ENCODE measurements at places on chromosomes 5 and 9.

DNA sequence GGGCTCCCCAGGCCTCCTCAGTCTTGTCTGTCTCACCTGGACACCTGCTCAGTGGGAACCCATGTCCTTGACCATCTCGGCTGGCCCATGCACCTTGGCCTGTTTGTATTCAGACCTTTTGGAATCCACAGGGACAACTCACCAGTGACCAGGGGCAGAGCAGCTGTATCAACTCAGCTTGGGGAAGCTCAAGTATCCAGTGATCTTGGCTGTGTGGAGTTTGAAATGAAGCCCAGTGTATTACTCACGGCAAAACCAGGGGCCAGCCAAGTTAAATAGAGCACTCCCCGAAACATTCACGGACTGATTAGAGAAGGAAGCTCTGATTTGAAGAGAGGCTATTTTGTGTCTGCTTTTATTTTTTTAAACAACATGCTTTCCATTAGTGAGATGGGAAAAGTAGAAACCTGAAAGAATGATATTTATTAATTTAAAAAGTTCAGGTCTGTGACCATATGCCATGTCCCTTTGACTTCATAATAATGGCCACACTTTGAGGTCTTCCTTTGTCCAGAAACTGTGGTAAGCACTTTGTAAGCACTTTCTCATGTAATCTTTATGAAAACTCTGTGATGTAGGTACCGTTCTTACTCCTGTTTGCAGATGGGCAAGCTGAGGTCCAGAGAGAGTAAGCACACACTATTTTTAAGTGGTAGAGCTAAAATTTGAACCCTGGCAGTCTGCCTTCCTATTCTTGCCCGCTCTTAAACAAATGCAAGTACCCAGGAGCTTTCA lies 656.5 kb downstream of the BNC2 start:
- no peak for DNase-seq

DNA sequence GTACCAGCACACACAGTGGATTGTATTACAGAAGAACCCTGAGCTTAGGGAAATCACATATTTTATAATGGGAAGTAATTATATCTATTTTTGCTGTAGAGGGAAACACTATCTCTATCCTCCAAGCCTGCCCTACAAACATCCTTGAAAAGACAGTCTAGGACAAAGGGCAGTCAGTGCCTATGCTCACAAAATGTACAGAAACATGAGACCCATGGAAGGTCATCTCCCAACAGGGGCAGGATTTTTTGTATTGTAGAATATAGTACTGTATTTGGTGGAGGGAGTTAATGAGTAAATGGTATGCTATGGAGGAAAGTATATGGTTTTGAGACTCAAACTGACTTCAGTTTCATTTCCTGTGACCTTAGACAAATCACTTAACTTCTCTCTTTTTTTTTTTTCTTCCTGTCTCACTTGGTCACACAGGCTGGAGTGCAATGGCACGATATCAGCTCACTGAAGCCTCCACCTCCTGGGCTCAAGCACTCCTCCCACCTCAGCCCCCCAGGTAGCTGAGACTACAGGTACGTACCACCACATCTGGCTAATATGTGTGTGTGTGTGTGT lies 5.8 kb upstream of the RAB14 start:
- no peak for DNase-seq

DNA sequence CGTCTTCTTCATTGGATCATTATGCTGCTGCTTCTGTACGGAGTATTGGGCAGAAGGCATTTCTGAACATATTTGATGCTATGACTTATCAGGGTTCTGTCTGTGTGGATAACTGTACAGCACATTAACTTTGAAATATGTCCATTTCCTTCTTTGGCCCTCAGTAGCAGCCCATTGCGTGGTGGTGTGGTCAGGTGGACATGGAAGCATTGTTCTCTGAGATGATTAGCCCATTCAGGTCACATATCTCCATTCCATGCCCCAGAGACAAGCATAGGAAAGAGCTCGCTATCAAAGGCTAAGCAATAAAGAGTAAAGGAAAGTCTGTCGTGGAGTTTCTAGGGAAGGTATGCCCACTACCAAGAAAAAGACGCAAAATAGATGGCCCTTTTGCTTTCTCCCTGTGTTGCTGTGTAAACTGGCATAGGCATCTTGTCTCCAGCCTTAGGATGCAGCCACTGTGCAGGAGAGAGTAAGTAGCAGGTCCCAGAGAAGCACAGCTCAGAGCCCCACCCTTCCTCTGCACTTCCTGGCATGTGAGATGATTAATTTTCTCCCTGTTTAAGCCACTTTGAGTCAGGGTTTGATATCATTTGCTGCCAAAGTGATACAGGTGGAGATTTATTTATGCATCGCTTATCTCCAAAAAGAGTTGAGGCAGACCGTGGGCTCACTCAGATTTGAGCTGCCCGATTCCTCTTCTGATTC lies 221.9 kb downstream of the PDZD2 start:
- no peak for DNase-seq

DNA sequence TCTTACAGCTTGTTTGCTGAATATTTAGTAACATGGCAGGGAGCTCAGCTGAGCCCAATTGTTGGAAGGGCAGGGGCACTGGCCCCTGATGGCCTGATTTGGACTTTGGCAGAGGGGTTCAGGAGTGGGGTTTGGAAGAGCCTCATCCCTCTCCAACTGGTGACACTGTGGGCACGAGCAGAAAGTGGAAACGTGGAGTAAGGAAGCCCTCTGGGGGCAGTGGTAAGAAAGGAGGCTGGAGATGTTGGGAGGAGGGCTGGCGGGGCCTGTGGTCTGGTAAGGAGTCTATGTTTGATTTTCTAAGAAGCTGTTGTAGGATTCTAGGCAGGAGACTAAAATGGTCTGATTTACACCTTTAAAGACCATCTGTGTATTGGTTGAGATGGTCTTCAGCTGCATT lies 208.9 kb downstream of the HSPA4 start:
- DNase-seq, result no peak

DNA sequence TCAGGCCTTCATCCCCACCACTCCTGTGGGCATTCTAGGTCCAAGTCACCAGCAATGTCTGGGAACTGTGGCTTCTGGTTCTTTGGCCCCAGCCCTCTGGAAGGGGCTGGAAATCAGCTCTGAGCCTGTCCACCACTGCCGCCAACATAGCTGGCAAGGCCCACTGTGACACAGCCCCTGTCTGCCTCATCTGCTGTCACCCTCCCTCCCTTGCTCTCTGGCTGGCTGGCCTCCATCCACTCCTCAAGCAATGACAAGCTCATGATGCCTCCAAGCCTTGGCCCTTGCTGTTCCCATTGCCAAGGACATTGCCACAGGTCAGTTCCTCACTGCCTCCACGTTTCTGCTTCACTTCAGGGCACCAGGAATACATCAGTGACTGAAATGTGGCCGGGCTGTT lies 93.7 kb downstream of the LHX2 start:
- DNase-seq, result no peak

GRCh38 chr5:169881702-169882303 lies 98.5 kb downstream of the INSYN2B start:
- no peak for DNase-seq

DNA sequence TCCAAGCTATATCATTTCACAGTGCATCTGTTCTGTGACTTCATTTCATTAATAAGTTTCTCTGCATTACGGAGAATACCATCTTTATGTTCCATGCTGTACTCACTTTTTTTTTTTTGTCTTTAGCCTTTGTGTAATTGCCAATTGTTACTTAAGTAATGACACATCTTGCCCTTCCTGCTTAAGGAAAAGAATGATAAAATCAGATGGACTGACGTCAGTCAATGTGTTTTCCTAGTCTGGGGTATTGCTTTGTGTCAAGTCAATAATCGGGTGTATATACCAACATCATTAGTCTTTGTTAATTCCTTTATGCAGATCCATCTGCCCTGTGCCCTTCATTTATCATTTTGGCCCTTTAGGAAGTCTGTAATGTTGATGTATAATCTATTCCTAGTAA lies 133.5 kb downstream of the CD180 start:
- no peak for DNase-seq

GRCh38 chr5:178404987-178405386 lies 172.4 kb upstream of the PHYKPL start:
- DNase-seq, result no peak

DNA sequence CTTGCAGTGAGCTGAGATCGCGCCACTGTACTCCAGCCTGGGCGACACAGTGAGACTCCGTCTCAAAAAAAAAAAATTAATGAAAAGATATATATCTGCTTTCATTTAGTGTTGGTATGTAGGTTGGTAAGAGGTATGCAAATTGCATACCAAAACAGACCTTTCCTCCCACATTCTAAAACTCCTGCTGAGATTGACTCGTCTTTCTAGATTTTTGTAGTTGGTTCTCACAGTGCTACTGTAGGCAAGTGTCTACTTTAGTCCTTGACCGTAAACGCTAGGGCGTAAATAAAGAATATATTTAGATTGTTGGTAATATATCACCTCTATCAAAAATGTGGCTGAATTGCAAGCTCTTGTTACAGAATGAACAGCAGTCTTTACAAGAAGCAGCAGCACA lies 445.9 kb downstream of the CHSY3 start:
- DNase-seq, result no peak
